ENCODE measurements at places on chromosomes 16 and 17.

DNA sequence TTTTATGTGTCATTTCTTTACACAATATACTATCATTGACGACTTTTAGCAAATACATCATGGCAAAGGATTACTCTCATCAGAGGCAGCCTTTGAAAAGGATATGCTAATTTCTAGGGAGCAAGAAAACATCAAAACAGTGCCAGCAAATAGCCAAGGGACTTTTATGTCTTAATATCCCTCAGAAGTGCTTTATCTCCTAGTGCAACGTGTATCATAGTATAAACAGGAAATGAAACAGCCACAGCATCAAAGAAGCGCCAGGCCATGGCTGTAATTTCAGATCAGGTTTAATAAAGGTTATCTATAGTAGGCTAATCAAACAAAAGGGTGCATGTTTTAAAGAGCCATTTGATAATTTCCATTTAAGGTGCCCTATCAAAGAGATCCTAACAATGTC, 159.9 kb downstream of the AXIN2 start:
- no peak for DNase-seq

GRCh38 chr17:66981983-66982508, 17.5 kb downstream of the CACNG4 start:
- DNase-seq, result no peak

- DNase-seq, result no peak
Measured at GRCh38 chr16:17323171-17323570, 147.6 kb downstream of the XYLT1 start.

GRCh38 chr17:16464303-16465051, 27.5 kb downstream of the LRRC75A start:
- DNase-seq, result no peak

DNA sequence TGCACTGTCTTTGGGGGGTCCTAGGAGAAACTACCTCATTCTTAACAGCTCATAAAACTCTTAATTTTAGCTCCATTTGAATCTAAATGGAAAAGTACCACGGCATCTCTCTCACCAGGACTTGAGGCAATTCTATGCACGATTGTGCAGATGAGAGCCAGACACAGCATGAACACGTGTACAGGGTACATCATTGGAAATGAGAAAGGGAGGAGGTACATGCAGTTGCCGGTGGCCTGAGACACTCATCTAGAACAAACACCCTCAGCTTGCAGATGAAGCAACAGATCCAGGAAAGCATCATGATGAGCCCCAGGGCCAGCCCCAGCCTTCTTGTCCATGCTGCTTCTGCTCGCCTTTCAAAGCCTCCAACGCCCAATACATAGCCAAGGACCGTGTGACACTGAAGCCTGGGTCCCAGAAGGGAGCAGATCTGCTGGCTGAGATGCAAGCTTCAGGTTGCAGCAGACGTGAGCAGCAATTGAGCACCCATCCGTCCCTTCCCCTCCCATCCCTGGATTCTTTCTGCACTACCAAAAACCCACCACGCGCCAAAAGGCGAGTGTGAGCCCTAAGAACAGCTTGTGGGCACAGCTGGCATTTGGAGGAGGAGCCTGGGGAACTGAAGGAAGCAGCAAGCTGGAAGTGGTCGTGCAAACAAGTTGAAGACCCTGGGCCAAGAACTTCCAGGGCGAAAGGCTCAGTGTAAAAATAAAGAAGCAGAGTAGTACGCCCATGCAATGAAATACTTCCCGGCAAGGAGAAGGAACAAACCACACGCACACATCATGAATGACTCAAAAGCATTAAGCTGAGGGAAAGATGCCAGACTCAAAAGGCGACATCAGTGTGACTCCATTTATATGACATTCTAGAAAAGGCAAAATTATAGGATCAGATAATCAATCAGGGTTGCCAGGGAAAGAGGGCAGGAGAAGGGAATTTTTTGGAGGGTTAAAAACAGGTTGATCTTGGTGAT, 7.3 kb upstream of the RCVRN start:
- DNase-seq, result no peak

GRCh38 chr16:30054959-30055553, 10.5 kb upstream of the ALDOA start:
- peak; percentile 85 for DNase-seq

- DNase-seq, result no peak
Measured at GRCh38 chr17:29303386-29303785, 9.4 kb upstream of the NUFIP2 start.

- DNase-seq, result no peak
Measured at GRCh38 chr17:77800816-77801215, 157.7 kb upstream of the TNRC6C start.

DNA sequence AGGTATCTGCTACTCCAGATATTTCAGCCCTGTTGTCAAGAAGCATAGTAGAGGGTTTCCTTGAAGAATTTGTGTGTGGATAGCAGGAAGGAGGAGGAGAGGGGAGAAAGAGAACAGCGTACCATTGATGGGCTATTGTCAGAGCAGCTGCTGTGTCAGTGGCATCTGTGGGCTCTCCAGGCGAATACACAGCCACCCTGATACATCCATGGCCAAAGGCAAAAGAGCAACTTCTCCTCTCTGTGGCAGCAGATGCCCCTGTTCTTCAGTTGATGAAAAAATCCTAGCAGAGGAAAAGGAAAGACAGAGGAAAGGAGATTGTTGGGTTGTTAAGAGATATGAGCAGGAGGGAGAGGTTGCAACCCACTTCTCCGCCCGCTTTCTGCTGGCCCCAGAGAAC, 12.2 kb upstream of the KCNJ2 start:
- DNase-seq, result no peak

DNA sequence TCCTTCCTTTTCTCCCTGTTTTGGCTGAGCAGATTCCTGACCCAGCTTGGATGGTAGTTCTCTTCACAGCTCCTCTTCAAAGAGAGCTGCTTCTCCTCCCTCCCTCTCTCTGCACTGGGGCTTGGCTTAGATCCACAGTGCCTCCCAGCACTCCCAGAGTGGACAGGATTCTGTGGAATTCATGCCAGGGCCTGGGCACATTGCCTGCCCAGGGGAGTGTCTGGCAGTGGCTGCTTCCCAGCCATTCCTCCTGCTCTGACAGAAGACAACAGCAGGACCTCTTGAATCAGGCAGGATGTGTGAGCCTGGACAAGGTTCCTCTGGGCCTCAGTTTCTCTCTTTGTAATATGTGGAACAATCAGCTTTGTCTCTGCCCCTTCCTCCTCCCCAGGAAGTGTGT, 4.5 kb upstream of the MMP28 start:
- DNase-seq, result no peak

DNA sequence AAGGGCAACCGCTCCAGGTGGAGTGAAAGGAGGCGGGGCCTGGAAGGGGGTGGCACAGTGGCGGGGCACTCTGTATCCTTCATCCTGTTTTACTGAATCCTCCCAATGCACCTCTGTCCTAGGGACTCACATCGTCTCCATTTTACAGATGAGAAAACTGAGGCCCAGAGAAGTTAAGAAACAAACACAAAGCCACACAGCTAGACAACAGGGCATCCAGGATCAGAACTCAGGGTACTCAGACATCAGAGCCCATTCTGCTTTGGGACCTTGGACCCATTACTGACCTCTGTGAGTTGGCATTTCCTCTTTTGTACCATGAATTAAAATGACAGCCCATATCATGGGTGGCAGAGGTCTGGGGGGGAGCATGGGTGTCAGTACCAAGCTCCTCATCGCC, 129.2 kb downstream of the CPPED1 start:
- DNase-seq, result no peak

- DNase-seq, result peak; percentile 20
Measured at GRCh38 chr16:49277386-49277742, 4.3 kb downstream of the CBLN1 start.

GRCh38 chr16:78147911-78148401, 48.5 kb downstream of the WWOX start:
- DNase-seq, result no peak

- DNase-seq, result no peak
Measured at GRCh38 chr16:68737730-68738629, 888 bp downstream of the CDH1 start.
